ENCODE measurements at places on chromosomes 16 and 17.

GRCh38 chr16:81095653-81095952, 592 bp downstream of the GCSH start:
- DNase-seq, result no peak

DNA sequence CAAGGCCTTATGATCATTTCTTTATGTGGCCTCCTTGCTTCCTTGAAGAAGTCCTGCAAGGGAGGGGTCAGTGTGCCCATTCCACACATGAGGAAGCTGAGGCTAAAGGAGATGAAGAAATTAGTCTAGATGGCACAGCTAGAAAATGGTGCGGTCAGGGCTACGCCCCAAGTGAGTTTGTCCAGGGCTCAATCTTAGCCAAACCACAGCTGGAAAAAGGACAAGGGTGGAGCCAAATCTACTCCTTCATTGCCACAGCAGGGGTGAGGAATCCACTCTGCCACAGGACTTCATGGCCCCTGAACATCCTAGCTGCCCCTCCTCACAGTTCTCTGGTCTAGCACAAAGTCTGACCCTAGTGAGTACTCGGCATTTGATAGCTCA, 16.2 kb downstream of the BEAN1 start:
- no peak for DNase-seq

DNA sequence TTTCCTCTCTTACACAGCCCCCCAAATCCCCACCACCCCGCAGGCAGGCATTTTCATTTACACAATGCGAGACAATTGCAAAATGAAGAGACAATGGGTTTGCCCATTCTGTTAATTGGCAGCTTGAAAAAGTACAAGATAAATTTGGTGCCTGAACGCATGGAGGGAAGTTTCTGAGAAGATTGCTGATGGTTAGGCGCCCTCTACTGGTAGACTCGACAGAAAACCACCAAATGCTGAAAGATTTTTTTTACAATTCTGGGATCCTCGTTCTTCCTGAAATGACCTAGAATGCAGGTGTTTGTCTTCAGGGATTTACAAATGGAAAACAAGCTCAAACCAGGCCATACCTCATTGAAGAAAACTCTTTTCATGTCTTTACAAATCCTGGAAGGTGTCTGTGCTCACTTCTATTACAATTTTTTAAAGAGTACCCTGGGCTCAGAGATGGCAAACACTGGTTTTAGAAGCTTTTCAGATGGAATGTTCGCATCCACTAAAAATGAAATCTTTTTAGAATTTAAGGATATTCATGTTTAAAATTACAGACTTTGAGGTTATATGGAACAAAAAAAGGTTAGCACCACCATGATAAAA, 338.5 kb downstream of the PMP22 start:
- DNase-seq, result peak; percentile 67

GRCh38 chr17:5011928-5012327, 14.2 kb downstream of the KIF1C start:
- DNase-seq, result no peak

GRCh38 chr17:50883850-50884438, 17.8 kb upstream of the TOB1 start:
- DNase-seq, result no peak

GRCh38 chr16:22183335-22183734, 21.0 kb downstream of the SDR42E2 start:
- DNase-seq, result no peak

GRCh38 chr16:50591800-50592771, 43.9 kb downstream of the NKD1 start:
- DNase-seq, result no peak

DNA sequence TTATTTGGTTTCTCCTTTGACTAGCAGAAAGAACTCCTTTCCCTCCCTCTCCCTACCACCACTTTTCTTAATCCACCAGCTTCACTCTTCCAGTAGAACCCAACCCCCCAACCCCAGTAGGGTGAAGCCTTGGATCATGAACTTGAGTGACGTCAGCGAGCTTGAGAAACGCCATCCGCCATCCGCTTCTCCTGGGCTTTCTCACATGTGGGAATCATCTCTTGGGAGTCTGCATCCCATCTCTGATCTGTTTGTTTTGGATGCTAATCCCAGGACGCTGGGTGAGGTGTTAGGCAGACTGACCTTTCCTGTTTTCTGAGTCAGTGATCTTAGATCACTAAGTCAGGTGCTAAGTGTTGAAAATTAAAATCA, 16.0 kb upstream of the SOX9 start:
- DNase-seq, result no peak

GRCh38 chr16:25253322-25253721, 4.3 kb downstream of the ZKSCAN2 start:
- no peak for DNase-seq

DNA sequence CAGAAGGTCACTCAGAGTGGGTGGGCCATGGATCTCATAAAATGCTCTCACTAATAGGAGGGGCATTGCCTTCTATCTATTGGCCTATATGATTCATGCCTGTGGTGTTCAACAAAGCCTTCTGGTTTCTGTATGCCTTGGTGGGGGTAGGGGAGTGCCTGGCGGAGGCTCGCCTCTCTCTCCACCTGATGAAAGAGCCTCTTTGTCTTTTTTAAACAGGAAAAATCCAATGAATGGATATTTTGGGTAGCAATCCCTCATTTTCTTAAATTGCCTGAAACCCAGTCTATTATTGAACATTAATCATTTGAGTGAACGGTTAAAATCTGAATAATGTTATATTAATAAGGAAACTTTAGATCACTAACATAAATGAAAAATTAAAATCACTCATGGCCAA, 90.6 kb downstream of the TOX3 start:
- no peak for DNase-seq

- DNase-seq, result no peak
Observed at GRCh38 chr16:24140730-24141129, 115.4 kb upstream of the CACNG3 start.

- DNase-seq, result no peak
Observed at GRCh38 chr16:75660321-75660720, 12.7 kb downstream of the TERF2IP start.

DNA sequence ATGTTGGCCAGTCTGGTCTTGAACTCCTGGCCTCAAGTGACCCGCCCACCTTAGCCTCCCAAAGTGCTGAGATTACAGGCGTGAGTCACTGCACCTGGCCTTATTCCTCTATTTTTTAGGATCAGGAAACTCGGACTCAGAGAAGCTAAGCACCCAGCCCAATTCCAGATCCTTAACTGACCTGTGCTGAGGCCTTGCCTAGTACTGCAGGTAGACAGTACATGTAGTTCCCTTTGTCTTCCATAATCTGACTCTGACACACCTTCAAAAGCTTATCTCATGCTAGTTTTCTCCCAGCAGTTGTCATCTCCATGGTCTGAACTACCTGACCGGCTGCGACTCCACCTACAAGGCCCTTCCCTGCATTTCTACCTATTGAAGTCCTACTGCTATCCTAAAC, 65.7 kb upstream of the AXIN2 start:
- no peak for DNase-seq

DNA sequence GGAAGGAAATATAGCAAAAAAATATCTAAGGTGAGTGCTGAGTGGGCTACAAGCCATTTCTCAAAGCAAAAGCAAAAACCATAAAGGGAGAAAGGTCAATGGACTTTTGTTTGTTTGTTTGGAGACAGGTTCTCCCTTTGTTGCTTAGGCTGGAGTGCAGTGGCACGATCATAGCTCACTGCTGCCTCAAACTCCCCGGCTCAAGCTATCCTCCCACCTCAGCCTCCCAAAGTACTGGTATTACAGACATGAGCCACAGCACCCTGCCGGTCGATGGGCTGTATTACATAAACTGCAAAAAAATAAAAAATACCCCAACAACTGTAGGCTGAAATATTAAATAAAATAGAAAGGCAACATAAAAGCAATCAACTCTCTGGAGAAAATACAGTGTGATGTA, 3.5 kb upstream of the RBBP6 start:
- DNase-seq, result no peak

DNA sequence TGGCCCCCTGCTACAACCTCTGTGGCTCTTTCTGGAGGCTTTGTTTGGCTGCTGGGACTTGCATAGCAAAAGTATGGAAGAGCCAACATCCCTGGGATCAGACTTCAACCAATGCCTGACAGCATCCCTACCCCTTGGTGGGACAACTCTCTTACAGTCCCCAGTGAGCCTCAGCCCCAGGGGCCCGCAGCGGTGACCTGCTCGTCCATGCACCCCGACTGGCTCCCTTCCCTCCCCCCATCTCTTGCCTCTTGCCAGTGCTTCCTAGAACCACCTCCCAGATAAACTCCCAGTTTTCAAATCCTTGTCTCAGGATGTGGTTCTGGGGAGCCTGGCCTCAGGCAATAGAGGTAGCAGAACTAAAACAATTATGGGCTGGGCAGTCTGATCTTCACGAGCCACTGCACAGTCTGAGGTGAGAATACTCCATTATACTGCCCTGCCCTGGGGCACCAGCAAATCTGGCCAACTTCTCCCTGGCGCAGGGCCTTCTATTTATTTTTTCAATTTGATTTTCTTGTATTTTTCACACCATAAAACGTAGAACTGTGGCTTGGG, 86.6 kb upstream of the BRD7 start:
- no peak for DNase-seq

GRCh38 chr17:16449121-16449570, 33.8 kb downstream of the TRPV2 start:
- no peak for DNase-seq

DNA sequence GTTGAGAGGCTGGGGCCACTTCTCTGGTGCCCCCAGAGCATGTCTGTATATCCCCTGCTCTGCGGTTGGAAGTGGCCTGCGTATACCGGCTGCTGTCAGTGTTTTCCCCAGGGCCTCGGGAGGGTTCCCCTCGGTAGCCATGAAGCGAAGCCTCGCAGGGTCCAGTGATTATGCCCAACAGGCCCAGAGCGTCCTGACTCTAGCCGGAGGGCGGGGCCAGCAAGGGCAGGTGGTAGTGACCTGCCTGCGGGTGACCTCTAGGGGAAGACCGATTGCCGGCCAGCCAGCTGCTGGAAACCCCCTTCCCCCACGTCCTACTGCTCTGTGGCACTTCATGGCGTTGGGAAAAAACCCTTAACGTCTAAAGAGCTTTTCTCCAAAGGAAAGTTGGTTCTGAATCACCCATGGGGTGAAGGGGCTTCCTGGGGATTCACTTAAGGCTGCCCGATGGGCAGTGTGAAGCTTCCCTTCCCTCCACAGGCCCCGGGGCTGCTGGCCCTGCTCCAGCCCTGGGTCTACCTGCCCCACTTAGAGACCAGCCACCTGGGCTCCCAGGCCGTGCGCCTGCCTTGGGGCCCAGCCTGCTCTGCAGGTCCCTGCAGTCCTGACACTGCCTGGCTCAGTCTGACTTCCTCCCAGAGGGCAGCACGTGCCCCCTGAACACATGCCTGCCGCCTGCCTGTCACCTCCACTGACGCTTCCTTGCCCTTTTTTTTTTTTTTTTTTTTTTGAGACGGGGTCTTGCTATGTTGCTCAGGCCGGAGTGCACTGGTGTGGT, 72.8 kb downstream of the SOCS1 start:
- no peak for DNase-seq

DNA sequence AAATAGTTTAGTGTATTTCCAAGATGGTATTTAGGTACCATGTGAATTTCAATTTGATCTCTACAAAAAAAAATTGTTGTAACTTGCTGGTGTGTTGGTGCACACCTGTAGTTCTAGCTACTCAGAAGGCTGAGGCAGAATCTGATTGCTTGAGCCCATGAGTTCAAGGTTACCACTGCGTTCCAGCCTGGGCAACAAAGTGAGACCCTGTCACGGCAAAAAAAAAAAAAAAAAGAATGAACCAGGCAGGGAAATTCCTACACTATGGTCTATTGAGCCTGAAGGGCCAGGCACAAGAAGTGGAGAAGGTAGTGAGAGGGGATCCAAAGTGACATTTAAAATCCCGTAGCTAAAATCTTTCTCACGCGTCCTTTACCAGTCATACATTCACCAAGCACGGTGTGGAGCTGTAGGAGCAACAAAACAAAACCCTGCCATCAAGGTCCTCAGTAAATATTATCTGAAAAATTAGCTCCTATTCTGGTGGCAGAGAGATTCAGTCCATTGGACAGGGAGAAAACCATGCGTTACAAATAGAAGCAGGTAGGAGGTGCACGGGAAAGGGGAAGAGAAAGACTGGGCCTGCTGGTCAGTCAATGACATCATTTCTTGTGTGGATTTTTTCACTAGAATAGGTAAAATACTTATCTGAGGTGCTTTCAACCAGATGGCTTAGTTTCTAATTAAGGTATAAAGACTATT, 27.3 kb downstream of the TXNDC11 start:
- no peak for DNase-seq

DNA sequence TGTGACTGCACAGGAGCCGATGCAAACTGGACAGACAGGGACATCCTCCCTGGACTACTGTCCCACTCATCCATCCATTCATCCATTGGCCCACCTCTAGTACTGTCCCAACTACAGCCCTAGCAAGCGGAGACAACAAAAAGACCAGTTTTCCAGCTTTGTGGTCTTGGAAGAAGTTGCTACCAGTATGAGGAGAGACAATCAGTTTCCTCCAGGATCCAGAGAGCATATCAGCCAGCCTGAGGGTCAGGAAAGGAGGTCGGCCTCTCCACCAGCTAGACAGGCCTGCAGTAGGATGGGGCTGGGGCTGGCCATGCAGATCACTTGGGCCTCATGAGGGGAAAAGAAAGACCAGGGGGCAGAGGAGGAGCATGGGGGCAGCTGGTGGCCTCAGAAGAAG, 16.8 kb downstream of the KRT33A start:
- no peak for DNase-seq

- DNase-seq, result no peak
Observed at GRCh38 chr16:64809876-64810629, 311.8 kb downstream of the CDH11 start.

DNA sequence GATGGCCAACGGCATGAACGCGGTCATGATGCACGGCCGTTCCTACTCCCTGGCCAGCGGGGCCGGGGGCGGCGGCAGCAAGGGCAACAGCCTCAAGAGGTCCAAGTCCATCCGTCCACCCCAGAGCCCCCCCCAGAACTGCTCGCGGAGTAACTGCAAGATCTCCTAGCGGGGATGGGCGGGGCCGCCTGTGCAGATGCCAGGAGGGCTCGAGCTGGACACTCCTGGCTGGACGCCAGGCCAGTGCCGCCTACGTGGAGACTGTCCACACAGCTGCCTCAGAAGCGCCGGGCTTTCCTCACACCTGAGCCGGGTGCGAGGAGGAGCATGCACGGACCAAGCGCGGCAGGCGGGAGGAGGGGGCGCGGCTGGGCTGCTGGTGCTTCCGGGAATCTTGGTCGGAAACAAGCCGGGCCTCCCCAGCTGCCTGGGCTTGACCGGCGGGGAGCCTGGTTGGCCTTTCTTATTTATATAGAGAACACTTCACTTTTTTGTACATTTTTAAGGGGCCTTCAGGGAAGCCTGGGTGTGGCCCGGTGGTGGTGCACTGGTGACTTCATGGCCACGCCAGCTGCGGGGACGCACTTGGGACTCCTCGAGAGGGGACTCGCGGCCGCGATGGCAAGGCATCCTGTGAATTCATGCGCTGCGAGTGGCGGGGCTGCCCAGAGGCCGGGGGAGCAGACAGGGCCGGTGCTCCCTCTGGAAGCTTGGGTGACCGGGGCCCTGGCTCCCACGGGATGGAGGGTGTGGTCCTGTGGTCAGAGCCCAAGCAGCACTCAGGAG, 3.1 kb upstream of the WFIKKN1 start:
- DNase-seq, result no peak

DNA sequence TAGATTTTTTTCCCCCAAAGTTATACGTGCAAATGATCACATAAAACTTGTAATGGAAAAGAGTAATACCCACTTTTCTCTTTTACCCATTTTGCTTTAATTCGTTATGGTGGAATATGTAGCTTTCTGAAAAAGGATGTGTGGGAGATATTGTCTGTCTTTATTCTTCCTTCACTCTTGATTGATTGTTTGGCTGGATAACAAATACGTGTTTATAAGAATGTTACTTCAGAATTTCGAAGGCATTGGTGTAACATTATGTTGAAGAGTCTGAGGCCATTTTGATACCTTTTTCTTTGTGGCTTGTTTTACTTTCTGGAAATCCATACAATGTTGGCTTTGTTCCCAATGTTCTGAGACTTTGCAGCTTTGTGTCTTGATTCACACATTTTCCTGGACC, 71.4 kb downstream of the BCAS3 start:
- DNase-seq, result no peak
